SJSA1 (cell line): ENCODE measurements at places on chromosomes 5 and 9. TPM values are rescaled to one million over a fixed set of nuclear protein-coding genes. Genes with fewer than 3 reads are reported as not detected.
A peak's percentile ranks its signal among the peaks of the same experiment; 100 is the strongest.

- no peak overlapping the region for H3K27ac ChIP-seq
- H3K36me3 ChIP-seq: no peaks in the 10 kb centered on the region
- no peak overlapping the region for H3K4me3 ChIP-seq
- peaks cover 24% of the 10 kb centered on the region for H3K4me1 ChIP-seq
- no peak for DNase-seq
Observed at GRCh38 chr5:71695595-71695994, 23.5 kb upstream of the CARTPT start.

- no peaks in the 10 kb centered on the region for H3K27me3 ChIP-seq
- no peaks in the 10 kb centered on the region for H3K4me1 ChIP-seq
- DNase-seq: no peak
- no peaks in the 10 kb centered on the region for H3K36me3 ChIP-seq
- no peak overlapping the region for H3K27ac ChIP-seq
- no peak overlapping the region for H3K4me3 ChIP-seq
Observed at GRCh38 chr9:2179567-2179966, 164.4 kb downstream of the SMARCA2 start.

DNA sequence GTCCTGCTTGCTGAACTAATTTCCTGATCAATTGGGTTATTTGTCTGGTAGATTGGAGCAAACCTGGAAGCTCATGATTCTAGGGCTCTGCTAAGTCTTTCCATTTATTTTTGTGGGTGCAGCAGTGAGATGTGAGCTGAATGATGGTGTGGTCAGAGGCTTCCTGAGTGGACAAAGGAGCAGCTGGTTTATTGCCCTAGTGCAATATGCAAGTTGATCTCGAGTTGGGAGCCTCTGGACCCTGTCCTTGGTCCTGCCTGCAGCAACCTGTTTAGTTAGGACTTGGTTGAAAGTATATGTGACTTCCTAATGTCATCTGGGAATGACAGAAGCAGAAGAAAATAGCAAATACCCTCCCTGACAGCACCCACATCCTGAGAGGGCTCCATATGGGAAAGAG, 4.2 kb upstream of the UNC5A start:
- peaks cover 21% of the 10 kb centered on the region for H3K4me1 ChIP-seq
- H3K27me3 ChIP-seq: peaks cover 43% of the 10 kb centered on the region
- DNase-seq: no peak
- no peaks in the 10 kb centered on the region; the same call in 1 of the 2 replicates for H3K36me3 ChIP-seq
- H3K4me3 ChIP-seq: no peak overlapping the region
- no peak overlapping the region for H3K27ac ChIP-seq

DNA sequence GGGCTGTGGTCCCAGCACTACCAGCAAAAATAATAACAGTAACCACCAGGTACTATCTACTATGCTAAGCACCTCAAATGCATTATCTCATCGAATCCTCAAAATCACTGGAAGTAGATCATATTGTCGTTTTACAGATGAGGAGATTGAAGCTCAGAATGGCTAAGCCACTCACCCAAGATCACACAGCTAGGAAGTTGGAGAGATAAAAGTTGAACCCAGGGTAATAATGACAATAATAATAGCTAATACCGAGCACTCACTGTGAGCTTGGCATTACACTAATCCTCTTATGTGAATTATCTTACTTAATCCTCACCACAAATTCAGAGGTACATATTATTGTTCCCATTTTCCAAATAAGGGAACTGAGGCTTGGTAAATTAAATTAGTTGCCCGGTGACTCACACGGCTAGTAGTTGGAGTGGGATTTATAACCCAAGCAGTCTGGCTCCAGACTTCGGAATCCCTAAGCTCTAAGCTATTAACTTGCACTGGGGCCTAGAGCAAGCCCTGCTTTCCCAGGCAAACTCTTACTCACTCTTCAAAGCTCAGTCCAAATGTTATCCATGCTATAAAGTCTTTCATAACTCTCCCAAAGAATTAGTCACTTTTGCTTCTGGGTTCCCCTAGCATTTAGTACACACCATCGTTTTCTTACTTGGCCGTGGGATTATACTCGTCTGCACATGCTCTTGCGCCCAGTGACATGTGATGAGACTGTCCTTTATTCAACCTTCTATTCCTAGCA, 3.8 kb downstream of the ARSI start:
- H3K4me1 ChIP-seq: peaks cover 35% of the 10 kb centered on the region
- H3K36me3 ChIP-seq: no peaks in the 10 kb centered on the region
- DNase-seq: peak; percentile 82
- no peaks in the 10 kb centered on the region for H3K27me3 ChIP-seq
- peak overlapping the region; percentile 34 for H3K27ac ChIP-seq

DNA sequence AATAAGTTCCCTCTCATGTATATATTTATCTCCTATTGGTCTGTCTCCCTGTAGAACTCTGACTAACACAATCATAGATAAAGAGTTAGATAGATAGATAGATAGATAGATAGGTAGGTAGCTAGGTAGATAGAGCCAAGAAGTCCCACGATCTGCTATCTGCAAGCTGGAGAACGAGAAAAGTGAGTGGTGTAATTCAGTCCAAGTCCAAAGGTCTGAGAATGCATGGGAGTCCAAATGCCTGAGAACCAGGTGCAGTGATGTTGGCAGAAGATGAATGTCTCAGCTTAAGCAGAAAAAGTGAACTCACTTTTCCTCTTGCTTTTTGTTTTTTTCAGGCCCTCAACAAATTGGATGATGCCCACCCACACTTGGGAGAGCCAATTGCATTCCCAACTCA, 37.7 kb upstream of the ZFR start:
- no peak overlapping the region for H3K27ac ChIP-seq
- no peak for DNase-seq
- no peaks in the 10 kb centered on the region for H3K27me3 ChIP-seq
- H3K4me3 ChIP-seq: no peak overlapping the region

- H3K36me3 ChIP-seq: no peaks in the 10 kb centered on the region
- H3K4me3 ChIP-seq: no peak overlapping the region
- H3K27me3 ChIP-seq: no peaks in the 10 kb centered on the region
- H3K27ac ChIP-seq: no peak overlapping the region
Observed at GRCh38 chr5:25948278-25948677, 1090.1 kb downstream of the CDH9 start.

DNA sequence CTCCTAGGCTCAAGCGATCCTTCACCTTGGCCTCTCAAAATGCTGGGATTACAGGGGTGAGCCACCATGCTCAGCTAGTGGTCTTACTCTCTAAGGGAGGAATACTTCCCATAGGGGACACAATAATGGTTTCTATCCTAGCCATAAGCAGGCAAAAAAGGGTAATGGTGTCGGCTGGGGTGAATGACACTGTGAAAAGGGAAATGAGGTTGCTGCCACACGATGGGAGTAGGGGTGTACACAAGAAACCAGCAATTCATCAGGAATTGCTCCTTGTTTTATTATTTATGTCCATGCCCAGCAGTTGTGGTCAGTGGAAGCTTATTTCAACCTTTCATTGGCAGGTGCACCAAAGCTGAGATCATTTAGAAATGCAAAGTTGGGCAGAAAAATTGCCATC, 70.3 kb upstream of the ZFR start:
- no peak overlapping the region for H3K4me3 ChIP-seq
- no peaks in the 10 kb centered on the region for H3K36me3 ChIP-seq
- DNase-seq: no peak
- H3K27ac ChIP-seq: no peak overlapping the region
- H3K27me3 ChIP-seq: no peaks in the 10 kb centered on the region
- H3K4me1 ChIP-seq: no peaks in the 10 kb centered on the region

GRCh38 chr5:7405277-7405676, 9.3 kb downstream of the ADCY2 start:
- H3K27me3 ChIP-seq: no peaks in the 10 kb centered on the region
- no peak overlapping the region for H3K27ac ChIP-seq
- H3K4me3 ChIP-seq: no peak overlapping the region
- DNase-seq: no peak
- H3K36me3 ChIP-seq: no peaks in the 10 kb centered on the region
- H3K4me1 ChIP-seq: no peaks in the 10 kb centered on the region

GRCh38 chr9:114314881-114315722, 7.8 kb upstream of the ORM1 start:
- H3K27me3 ChIP-seq: no peaks in the 10 kb centered on the region
- no peak overlapping the region for H3K27ac ChIP-seq
- 0 out of 2 replicates have a peak, but pooled peaks cover 7% of the 10 kb centered on the region for H3K4me1 ChIP-seq
- H3K4me3 ChIP-seq: no peak overlapping the region
- H3K36me3 ChIP-seq: no peaks in the 10 kb centered on the region

GRCh38 chr9:107768224-107768623, 278.7 kb upstream of the KLF4 start:
- H3K4me1 ChIP-seq: no peaks in the 10 kb centered on the region
- DNase-seq: no peak
- H3K27me3 ChIP-seq: no peaks in the 10 kb centered on the region
- no peak overlapping the region for H3K27ac ChIP-seq
- no peaks in the 10 kb centered on the region for H3K36me3 ChIP-seq

- H3K36me3 ChIP-seq: no peaks in the 10 kb centered on the region
- H3K4me3 ChIP-seq: no peak overlapping the region
- DNase-seq: no peak
- no peak overlapping the region for H3K27ac ChIP-seq
Observed at GRCh38 chr5:111063709-111064322, 7.7 kb upstream of the TSLP start.

DNA sequence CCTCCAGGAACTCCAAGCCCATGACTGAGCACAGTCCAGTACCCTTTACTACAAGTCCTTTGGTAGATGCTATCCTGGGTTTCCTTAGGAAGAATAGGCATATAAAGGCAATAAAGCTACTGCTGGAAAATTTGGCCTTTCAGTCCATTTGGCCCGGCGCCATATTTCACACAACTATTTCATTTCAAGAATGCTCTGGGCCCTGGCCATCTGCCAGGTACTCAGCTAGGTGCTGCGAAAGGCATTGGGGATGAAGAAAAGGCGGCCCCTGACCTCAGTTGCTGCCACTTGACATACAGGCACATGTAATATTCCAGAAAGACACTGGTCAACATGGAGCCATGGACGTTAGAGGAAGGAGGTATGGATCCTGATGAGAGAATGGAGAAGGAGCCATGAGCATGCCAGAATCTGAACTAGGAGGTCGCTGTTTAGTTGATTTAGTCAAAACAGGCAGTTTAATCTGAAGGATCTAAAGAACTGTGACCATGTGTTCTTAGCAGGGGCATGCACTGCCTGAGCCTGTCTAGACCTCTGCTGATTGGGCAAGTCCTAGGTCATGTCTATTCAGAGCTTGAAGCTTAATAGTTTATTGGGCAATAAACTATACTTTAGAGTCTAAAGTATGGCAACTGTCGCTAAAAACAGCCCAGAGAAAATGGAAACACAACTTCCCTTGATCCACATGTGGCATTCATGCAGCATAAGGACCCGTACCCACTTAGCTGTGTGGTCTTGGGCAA, 149.3 kb downstream of the MELK start:
- no peak overlapping the region for H3K27ac ChIP-seq
- H3K4me3 ChIP-seq: no peak overlapping the region
- no peak for DNase-seq
- no peaks in the 10 kb centered on the region for H3K36me3 ChIP-seq

DNA sequence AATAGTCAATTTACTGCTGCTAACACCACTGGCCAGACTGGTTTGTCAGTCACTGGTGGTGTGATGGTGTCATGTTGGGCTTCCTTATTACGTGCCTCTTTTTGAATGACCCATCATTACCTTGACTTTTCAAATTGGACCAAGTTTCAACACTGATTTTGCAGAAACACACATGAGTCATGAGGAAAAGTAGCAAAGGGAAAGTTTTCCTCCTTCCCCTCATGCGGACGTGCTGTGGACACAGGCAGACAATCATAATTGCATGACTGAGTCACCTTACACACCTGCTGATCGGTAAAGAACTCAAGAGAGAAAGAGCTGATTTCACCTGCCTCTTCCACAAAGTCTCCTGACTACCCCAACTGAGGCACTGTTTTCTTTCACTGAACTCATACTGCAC, 324.5 kb downstream of the ARRDC3 start:
- no peak overlapping the region for H3K4me3 ChIP-seq
- H3K4me1 ChIP-seq: no peaks in the 10 kb centered on the region
- no peaks in the 10 kb centered on the region for H3K27me3 ChIP-seq
- no peak for DNase-seq

DNA sequence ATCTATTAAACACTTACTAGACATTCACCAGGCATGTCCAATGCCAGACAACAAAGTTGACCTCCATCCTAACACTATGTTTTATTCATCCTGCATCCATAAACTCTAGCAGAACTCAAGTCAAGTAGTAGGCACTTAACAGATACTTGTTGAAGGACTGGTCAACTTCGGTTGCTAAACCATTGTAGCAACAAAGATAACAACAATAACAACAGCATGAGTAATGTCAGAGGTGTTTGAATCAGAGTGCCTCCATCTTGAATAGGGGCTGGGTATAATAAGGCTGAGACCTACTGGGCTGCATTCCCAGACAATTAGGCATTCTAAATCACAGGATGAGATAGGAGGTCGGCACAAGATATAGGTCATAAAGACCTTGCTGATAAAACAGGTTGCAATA, 180.5 kb upstream of the ZNF462 start:
- H3K27me3 ChIP-seq: no peaks in the 10 kb centered on the region
- DNase-seq: peak; percentile 14
- H3K27ac ChIP-seq: no peak overlapping the region
- H3K4me3 ChIP-seq: no peak overlapping the region

DNA sequence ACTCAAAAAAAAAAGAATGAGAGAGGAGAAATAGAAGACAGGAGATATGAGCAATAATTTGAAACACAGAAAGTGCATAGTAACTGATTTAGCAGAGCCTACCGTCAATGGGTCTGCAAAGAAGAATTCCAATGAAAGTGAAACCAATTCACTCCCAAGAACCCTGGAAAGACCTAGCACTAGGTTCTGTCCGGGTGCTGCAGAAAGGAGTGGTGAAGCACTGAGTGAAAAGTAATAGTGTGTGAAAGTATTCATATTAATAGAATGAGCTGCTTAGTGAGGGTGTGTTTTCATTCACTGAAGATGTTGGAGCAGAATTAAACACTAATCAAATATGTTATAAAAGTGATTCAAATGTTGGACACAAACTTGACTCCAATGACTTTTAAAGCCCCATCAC, 51.3 kb upstream of the SLC30A5 start:
- H3K27ac ChIP-seq: no peak overlapping the region; the same call in 1 of the 2 replicates
- no peaks in the 10 kb centered on the region for H3K27me3 ChIP-seq
- no peaks in the 10 kb centered on the region for H3K36me3 ChIP-seq
- DNase-seq: no peak
- H3K4me3 ChIP-seq: no peak overlapping the region
- H3K4me1 ChIP-seq: peaks cover 3% of the 10 kb centered on the region; the same call in 1 of the 2 replicates

DNA sequence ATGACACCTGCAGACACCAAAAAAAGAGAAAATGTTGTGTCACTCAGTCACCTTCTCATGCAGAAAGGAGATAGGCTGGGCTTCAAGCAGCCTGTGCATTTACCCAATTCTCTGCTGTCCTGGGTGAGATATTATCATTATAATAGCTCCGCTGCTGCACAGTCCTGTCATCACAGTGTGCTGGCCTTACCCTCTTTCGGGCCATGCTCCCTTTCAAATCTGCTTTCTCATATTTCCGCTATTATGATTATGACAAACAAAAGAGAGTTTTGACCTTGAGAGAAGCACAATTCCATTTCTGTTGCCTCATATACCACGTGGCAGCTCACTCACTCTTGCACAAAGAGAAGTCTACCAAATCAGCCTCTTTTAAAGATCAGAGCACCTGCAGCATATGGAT, 1350.1 kb upstream of the ACO1 start:
- no peak for DNase-seq
- no peak overlapping the region for H3K4me3 ChIP-seq
- H3K36me3 ChIP-seq: no peaks in the 10 kb centered on the region
- no peaks in the 10 kb centered on the region for H3K27me3 ChIP-seq

ASS1 gene
- 20.9 and 25.2 TPM in 2 replicates for total RNA-seq

BRD3OS gene
- total RNA-seq: 4.0 and 9.2 TPM in 2 replicates

NEUROG1 gene
- not detected in 2 replicates for total RNA-seq

TRIM14 gene
- total RNA-seq: 4.0 and 6.5 TPM in 2 replicates

IL33 gene
- not detected in 2 replicates for total RNA-seq

HNRNPAB gene
- 181 and 222 TPM in 2 replicates for total RNA-seq

PAEP gene
- not detected in 2 replicates for total RNA-seq
